Activated CD4-positive, alpha-beta T cell treated with anti-CD3 and anti-CD28 coated beads for 24 hours (primary cell): ENCODE measurements at places on chromosomes 3 and 15.

GRCh38 chr3:58804914-58805313, 138.3 kb upstream of the FAM3D start:
- DNase-seq = no peak

DNA sequence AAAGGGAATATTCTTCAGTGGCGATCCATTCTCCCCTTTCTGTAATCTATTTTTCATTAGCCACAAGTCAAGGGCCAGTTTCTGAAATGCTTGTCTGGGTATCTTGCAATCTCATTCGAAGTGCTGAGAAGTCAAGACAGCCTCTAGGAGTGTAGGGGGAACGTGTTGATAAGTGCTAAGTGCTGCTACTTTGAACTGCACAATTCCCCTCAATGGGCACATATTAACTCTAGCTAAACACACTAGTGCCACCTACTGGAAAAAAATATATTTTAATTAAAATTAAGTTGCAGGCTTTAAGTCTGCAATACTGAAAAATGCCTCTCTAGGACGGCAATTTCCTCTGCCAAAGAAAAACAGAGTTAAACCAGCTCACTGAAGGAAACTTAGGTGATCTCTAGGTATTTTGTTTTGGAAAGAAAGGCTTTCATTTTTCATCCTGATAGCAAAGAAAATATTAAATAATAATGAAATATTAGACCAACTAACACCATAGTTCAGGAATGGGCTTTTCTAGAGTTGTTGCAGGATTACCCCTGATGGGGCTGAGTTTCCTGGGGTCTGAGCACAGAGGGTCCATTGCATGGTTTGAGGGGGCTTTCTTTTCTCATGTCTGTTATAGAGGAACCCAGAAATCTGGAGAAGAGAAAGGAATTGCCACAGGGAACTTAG, 181.9 kb upstream of the KBTBD8 start:
- no peak for DNase-seq

DNA sequence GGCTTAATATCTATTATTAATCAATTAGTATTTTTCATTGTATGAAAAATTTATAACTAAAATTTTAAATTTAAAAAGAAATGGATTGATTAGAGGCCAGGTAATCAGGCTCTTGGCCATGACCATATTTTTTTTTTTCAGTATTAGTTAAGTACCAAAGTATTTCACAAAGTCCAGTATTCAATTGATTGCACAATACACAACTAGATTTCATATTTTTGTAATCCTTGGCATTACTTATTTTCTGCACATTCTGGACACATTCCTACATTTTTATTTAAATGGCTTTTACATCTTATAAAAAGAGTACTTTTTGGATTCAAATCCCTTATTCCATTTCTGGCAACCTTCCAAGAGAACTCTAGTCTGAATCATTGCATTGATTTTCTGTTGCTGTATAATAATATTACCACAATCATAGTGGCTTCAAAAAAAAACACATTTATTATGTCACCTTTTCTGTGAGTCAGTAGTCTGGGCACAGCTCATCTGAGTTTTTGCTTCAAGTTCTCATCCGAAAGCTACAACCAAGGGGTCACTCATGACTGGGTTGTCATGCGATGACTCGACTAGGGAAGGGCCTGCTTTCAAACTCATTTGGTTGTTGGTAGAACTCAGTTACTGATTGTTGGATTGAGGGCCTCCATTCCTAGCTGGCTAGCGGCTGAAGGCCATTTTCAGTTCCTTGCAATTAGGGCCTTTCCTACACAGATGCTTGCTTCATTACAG, 90.7 kb downstream of the CNTN6 start:
- DNase-seq = no peak

DNA sequence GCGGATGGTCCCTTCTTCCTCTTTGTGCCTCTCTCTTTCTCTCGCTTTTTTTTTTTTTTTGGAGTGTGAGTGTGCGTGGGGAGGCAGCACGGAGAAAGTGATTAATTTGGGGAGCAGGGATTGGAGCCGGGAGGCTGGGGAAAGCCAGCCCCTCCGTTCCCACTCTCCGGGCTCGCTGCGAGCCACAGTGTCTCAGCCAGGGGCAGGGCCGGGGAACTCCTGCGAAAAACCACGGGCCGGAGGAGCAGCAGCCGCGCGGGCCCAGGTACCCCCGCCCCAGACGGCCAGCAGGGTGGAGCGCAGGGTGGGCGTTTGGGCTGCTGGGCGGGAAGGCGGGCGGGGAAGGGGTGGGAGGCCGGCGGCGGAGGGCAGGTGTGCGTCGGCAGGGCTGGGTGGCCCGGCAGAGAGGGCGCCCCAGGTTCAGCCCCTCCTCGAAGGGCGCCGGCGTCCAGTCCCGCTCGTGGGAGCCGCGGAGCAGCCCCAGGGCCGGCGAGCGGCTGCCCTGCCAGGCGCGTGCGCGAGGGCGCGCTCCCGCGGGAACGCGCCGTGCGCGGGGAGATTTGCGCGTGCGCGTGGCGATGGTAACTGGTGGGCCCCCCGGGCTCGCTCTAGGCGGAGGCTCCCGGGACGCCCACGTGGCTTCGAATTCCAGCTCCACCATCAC, 1.4 kb downstream of the CHL1 start:
- DNase-seq = no peak

- no peak for DNase-seq
Measured at GRCh38 chr3:66602691-66603090, 101.9 kb upstream of the LRIG1 start.
